Activated naive CD4-positive, alpha-beta T cell treated with anti-CD3 and anti-CD28 coated beads, Interleukin-2, amount 50 U/mL, for 72 hours (primary cell): ENCODE measurements at places on chromosomes 12 and 14. TPM values are rescaled to one million over a fixed set of nuclear protein-coding genes. Genes with fewer than 3 reads are reported as not detected.

The SUDS3 gene
- 23.9 TPM for total RNA-seq

The KRT74 gene
- not detected for total RNA-seq

GRCh38 chr12:15632708-15633107 is 156.5 kb downstream of the EPS8 start:
- no peak for DNase-seq

The TNFAIP2 gene
- total RNA-seq, result 2.1 TPM

GRCh38 chr12:118137148-118137678 is 1.3 kb downstream of the PEBP1 start:
- DNase-seq, result no peak
